ENCODE measurements at places on chromosomes 3 and 15.

DNA sequence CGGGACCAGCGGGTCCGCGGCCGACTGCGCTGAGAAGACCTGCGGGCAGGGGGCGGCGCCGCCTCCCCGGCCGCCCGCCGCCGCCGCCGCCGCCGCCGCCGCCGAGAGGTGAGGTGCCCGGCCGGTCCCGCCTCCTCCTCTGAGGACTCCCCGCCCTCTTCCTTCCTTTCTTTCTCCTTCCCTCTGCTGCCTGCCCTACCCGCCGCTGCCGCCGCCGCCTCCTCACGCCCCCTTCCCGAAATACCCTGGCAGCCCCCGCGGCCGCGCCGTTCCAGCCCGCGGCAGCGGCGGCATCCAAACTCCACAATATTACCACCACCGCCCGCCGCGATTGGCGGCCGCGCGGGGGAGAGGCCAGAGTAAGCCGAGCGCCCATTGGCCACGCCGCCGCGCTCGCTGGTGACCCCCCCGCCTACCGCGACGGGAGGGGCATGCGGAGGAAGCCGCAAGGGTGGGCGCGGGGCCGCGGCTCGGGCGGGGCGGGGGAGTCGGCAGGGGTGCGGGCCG, 61.8 kb upstream of the ANKRD28 start:
- DNase-seq: peak; percentile 83

DNA sequence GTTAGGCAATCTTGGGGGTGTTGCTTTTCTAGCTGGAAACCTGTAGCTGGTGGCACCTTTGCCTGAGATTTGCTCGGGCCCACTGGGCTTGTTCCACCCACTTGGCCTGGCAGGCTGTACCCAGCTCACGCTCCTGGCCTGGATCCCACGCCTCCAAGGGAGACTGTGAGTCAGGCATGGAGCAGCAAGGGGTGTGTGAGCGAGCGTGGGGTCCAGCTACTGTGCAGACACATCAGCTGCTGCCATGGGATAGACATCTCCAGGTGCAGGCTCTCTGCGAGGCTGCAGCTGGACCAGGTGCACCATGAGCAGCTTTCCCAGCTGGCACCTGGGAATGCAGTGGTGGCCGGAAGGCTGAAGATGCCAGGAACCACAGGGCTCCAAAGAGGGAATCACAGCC, 36.0 kb downstream of the NR1D2 start:
- no peak for DNase-seq

GRCh38 chr3:98826126-98826525, 63.0 kb downstream of the ST3GAL6 start:
- DNase-seq: no peak

- peak; percentile 45 for DNase-seq
Measured at GRCh38 chr3:170470063-170471016, 51.7 kb downstream of the CLDN11 start.

GRCh38 chr3:162492446-162493081, 996.0 kb downstream of the OTOL1 start:
- DNase-seq: no peak
